Activated CD8-positive, alpha-beta memory T cell treated with anti-CD3 and anti-CD28 coated beads, Interleukin-2, amount 50 U/mL, for 48 hours (primary cell): ENCODE measurements at places on chromosomes 12 and 14.

DNA sequence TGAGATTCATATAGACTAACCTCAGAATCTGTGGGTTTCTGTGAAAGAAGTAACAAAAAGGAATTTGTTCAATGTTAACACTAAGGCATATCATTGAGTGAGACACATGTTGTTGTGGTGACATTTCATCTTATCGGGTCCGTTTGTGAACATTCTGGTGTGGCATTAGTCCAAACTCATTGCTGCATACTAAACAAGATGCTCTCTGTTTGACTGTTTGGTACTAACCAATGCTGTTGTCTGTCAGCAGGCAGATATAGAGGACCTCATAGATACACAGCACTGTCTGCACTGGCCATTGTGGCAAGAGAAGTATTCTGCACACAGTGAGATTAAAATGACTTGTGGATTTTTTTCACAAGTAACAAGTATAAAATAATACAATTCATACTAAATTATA is 41.2 kb downstream of the SLC25A21 start:
- no peak for DNase-seq

DNA sequence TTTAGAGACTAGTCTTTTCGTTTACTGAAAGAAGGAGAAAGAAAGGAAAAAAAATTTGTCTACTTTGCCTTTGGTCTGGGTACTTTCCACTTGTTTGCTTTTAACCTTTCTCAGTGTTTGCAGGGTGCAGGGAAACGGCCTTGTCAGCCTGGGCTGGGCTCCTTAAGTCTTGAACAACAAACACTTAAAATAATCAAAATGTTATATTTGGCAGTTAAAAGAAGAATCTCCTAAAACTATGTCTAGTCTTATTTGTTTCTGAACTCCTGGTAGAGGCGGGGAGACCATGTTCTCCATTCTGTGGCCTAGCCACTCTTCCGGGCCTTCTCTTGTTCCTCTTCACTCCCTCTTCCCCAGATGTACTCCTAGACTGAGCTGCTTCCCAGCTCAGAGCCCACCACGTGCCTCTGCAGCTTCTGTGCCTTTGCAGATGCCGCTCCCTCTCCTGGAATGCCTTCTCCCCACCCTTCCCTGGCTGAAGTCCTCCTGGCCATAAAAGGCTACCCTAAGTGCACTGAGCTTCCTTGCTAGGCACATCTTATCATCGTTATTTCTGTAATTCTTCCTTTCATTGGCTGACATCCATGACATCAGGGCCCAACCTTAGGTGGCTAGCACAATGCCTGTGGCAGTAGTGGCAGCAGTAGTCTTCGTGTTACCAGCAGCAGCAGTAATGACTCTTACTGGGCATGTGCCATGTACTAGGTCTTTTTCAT is 432.9 kb downstream of the ZFP36L1 start:
- no peak for DNase-seq

DNA sequence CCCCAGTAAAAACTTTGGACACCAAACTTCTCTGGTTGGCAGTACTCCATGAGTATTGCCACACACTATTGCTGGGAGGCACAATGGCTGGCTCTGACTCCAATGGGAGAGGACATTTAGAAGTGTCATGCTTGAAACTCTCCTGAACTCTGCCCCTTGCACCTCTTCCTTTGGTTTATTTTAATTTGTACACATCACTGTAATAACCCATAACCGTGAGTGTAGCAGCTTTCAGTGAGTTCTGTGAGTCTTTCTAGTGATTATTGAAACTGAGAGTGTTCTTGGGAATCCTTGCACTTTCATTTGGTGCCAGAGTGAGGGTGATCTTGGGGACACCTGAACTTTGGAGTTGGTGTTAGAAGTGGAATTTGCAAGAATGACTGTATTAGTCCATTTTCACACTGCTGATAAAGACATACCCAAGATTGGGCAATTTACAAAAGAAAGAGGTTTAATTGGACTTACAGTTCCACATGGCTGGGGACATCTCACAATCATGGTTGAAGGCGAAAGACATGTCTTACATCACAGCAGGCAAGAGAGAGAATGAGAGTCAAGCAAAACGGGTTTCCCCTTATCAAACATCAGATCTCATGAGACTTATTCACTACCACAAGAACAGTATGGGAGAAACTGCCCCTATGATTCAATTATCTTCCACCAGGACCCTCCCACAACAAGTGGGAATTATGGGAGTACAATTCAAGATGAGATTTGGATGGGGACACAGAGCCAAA is 41.3 kb upstream of the CEP83 start:
- DNase-seq = no peak

DNA sequence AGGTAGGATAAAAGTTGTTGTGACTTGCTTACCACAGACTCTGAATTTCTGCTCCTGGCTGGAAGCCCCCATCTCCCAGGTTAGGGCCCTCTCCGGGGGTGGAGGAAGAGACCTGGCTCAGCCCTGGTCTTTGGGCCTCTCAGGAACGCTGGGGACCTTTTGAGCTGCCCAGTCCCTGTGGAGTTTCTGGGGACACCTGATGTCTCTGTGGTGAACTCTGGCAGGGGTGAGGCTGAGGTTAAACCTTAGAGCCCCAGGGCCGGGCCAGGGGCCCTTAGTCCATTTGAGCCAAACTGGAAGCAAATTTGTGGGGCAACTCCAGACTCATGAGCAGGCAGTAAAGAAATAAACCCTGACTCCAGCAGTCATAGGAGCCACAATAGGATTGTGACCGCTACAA is 112.1 kb downstream of the ADGRD1 start:
- no peak for DNase-seq

- no peak for DNase-seq
Measured at GRCh38 chr12:84857525-84858208, 54.9 kb downstream of the SLC6A15 start.

GRCh38 chr14:99685151-99685591 is 1.1 kb downstream of the CYP46A1 start:
- peak; percentile 45 for DNase-seq

GRCh38 chr12:26699237-26699636 is 133.8 kb downstream of the ITPR2 start:
- no peak for DNase-seq

DNA sequence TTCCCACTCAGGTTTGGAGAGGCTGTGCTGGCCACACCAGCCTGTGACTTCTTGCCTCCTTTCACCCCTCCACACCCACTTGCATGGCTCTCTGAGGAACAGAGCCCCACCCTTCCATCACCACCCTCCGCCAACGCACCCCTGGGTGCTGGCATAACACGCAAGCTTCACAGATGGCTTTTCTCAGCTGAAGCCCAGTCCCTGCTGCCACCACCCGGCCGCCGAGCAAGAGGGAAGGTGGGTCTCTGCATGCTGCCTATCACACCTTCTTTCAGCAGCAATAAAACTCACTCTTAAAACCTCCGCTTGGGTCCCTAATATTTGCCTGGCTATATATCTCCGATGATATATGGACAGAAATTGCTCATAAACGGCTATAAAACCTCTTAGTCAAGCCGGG is 41.6 kb downstream of the SMUG1 start:
- DNase-seq = no peak

- DNase-seq = no peak
Measured at GRCh38 chr14:30678926-30679431, 56.9 kb downstream of the SCFD1 start.

- DNase-seq = no peak
Measured at GRCh38 chr12:466039-466438, 6.3 kb downstream of the B4GALNT3 start.

DNA sequence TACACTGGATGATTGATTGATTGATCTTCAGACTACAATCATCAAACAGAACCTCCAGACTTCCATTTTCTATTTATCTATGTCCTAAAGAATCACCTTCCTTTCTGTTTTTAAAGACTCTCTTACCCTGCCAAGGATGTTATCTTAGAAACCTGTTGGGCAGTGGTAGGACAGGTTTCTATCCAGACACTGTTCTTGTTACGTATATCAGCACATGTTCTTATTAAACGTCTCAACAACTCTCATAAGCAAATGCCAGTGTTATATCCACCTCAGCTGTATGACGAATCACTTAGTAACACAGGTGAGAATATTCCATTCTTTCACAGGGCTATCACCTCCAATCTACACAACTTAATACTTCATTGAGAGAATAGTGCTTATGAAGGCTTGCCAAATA is 40.2 kb upstream of the RPL10L start:
- no peak for DNase-seq

DNA sequence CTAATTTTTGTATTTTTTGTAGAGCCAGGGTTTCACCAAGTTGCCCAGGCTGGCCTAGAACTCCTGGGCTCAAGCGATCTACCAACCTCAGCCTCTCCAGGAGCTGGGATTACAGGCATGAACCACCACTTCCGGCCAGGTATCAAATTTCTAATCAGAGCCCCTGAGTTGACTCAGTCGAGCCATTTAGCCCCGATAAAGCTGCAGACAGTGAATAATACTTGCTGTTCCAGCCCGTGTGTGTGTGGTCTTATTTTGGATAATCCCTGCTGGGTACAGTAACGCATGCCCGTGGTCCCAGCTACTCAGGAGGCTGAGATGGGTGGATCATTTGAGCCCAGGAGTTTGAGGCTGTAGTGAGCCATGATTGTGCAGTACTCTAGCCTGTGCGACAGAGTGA is 57.0 kb downstream of the TEAD4 start:
- no peak for DNase-seq

DNA sequence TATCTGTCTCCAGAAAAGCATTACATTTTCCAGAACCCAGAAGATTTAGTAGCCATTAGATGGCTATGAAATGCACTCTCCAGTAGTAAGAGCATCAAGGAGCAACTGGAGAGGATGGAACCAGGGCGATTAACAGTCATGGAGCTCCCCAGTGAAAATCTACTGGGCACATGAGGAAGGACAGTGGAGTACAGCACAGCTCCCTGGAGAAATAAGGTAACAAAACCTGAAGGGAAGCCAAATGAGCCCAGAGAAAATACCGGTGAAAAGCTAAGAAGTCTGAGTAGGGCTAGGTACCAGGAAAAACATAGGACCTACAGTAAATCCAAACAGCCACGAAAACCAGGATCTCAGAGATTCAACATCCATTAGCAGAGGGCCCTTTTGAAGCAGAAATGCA is 21.6 kb downstream of the SOX5 start:
- DNase-seq = no peak

DNA sequence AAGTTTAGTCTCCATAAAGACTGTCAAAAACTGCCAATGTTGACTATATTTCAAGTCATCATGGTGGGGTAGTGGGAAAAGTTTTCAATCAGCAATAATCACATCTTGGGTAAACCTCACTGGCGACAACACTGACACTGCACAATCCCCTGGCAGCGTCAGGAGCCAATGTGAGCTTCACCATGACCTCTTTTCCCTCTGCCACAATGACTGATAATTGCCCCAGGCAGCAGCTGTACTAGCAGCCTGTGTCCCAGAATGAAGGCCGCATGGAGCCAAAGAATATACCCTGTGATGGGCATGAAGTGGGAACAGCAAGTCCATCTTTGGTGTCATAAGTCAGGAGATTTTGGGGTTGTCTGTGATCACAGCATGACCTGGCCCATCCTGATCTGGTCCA is 5.3 kb downstream of the MMAB start:
- no peak for DNase-seq

DNA sequence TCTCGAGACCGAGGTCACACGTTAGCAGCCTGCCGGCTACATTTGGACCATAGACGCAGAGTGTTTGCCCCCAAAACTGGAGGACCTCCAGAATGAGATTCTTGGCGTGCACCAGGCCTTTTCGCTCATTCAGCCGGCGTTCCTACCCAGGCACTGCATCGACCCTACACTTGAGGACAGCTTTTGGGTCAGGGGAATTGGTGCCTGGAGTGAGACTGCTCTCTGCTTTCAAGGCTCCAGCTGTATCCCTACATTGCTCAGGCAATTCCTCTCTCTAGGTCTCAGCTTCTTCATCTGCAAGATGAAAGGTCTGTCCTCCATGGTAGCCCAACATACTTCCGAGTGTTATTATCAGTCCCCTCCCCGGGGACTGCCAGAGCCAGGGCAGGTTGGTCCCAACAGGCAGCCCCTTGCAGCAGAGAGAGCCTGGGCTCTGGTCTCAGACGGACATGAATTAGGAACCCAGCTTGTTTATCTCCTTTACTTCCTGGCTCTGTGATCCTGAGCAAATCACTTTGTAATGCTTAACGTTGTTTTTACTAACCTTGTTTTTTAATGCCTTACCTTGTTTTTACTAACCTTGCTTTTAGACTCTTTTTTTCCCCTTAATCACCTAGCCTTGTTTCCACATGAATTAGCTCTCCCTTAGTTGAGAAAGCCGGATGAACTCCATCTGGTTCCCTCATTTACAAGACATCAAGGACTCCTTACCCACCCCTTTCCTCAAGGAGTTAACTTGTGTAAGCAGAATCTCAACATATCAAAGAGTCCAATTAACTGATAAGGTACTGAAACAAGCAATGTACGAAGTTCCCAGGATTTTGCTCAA is 892 bp downstream of the TCHP start:
- no peak for DNase-seq

DNA sequence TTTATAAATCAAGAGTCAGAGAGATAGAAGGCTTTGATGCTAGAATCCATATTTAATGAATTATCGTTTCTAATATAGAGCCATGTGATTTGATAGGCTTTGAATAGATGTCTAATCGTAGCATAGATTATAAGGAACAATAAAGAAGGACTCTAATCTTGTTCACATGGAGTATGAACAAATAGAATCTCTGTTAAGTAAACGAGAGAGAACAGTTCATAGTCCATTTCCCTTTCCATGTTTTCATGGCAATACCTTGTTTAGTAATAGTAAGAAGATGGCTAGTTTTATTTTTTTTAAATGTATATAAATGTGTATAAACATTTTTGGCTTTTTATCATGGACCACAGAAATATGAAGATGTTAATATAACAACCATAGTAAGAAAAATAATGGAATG is 32.3 kb upstream of the RAD51AP1 start:
- no peak for DNase-seq

DNA sequence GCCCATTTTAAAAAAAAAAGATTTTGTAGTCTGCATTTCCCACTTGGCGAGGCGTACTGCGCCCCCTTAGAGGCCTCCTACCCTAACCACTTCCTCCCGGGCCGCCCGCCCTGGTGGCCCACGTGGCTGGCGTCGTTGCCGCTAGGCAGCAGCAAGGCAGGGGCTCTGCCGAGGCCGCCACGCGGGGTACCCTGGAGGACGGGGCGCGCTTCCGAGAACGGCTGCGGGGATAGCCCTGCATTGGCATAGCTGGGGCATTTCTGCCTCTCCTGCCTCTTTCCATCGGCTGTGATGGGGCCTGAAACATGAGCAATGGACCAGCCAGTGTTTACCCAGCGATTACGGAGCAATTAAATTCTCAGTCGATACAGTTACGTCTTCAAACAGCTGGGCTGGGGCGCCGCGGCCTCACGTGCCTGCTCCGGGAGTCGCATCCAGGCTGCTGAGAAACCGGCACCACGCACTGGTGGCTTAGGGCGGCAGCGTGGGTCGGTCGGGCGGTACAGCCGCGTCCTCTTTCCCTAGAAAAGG is 38.0 kb downstream of the IQSEC3 start:
- DNase-seq = no peak
